ENCODE measurements at places on chromosomes 5 and 9.

- DNase-seq = peak; percentile 43
Measured at GRCh38 chr9:88173378-88173999, 35.2 kb upstream of the SPATA31C2 start.

GRCh38 chr5:80238778-80239679, 16.8 kb downstream of the SERINC5 start:
- no peak for DNase-seq

GRCh38 chr5:87048156-87048555, 219.5 kb upstream of the RASA1 start:
- no peak for DNase-seq

- DNase-seq = no peak
Measured at GRCh38 chr9:16500386-16500785, 370.1 kb downstream of the BNC2 start.

- DNase-seq = peak; percentile 44
Measured at GRCh38 chr9:89593727-89594427, 10.9 kb upstream of the GADD45G start.

- DNase-seq = no peak
Measured at GRCh38 chr5:175797521-175798038, 73.8 kb upstream of the CPLX2 start.

- no peak for DNase-seq
Measured at GRCh38 chr5:60365001-60365400, 335.0 kb downstream of the DEPDC1B start.

DNA sequence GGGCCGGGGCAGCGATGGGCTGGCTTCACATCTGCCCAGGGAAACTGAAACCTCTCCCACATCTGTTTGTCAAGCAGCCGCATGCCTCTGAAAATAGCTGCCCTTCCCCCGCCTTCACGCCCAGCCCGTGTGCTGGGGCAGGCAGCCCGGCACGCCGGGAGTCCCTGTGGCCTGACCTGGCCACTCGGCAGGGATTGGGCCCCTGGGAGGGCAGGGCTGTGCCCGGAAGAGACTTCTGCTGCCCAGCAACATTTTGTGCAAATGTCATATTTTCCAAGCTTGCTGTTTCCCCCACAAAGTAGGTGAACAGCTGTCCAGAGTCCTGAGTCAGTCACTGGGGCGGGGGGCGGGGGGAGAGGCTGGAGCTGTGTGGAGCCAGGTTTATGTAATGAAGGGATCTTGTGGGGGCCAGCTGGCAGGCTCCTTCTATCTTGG, 8.2 kb downstream of the COL27A1 start:
- no peak for DNase-seq

DNA sequence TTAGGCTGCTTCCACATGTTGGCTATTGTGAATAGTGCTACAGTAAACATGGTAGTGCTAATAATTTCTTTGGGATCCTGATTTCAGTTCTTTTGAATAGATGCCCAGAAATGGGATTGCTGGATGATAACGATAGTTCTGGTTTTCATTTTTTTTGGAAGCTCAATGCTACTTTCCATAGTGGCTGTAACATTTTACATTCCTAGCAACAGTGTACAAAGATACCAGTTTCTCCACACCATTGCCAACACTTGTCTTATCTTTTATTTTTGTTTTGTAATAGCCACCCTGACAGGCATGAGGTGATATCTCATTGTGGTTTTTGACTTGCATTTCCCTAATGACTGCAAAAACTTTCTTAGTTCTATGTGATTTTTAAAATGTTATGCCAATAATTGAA, 68.8 kb upstream of the LRRC70 start:
- DNase-seq = no peak

DNA sequence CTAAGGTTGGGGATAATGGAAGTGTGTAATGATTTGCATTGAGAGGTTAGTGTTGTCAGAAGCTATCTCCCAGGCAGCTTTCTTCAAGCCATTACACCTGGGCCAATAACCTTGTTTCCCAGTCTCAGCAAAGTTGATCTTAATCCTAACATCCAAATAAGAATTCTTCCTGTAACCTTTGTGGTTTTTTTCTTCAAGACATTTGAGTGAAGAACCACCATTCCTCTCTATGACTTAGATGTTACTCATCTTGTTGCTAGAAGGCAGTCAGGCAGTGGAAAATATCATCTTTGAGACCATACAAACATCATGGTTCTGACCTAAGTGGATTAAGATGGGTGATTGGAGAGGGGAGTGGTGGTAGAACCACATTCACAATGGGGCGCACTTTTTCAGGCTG, 103.5 kb downstream of the NDUFAF2 start:
- DNase-seq = no peak

DNA sequence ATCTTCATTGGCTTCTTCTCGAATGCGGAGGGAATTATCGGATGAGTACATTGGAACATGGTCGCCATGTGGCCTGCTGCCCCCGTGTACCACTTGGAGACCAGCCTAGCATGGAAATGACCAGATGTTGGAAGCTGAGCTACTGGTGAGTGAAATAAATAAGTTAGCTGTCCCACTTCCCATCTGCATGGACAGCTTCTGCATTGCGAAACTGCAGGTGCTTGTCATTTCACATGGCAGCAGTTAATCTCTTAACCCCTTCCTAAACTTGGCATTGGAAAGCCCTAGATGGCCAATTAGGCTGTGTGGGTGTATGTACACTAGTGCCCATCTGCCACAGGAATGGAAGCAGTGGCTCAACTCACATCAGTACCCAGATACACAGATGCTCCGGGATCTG, 246.6 kb upstream of the IL12B start:
- DNase-seq = no peak

- DNase-seq = peak; percentile 33
Measured at GRCh38 chr9:128103589-128103962, 24.0 kb downstream of the PTGES2 start.

DNA sequence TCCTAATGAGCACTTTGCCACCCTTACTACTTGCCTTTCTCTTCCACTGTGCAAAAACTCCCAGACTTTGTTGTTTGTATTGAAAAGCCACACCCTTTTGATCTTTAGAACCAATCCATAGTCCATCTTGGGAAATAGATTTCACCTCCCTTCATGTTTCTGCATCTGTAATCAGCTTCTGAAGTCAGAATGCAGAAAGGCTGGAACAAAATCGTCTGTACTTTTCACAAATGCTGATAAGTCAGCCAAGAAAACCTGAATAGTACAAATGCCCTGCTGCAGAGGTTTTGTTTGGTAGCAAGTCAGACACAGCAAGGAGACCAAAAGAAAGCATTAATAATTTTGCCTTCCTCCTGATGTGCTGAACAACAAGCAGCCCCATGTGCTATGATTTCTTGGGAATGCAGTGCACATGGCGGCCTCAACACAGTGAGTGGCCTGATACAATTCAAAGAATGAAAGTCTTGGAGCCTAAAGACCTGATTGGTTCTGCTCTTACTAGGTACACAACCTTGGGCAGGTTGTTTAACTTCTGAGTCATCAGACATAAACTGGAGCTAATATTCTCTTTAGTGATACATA, 59.2 kb upstream of the STK32A start:
- no peak for DNase-seq

GRCh38 chr5:89967771-89968444, 441.6 kb downstream of the CETN3 start:
- DNase-seq = no peak

GRCh38 chr5:103908336-103909080, 345.9 kb upstream of the NUDT12 start:
- DNase-seq = no peak

- no peak for DNase-seq
Measured at GRCh38 chr5:7250611-7251010, 145.3 kb upstream of the ADCY2 start.

- no peak for DNase-seq
Measured at GRCh38 chr9:1927546-1927945, 87.6 kb upstream of the SMARCA2 start.
